Central memory CD4-positive, alpha-beta T cell (primary cell): ENCODE measurements at places on chromosomes 1 and 21.
A peak's percentile ranks its signal among the peaks of the same experiment; 100 is the strongest.

- no peak for DNase-seq
Measured at GRCh38 chr1:193431265-193431977, 245.0 kb upstream of the B3GALT2 start.

- DNase-seq = no peak
Measured at GRCh38 chr1:66624412-66625060, 90.6 kb downstream of the SGIP1 start.

DNA sequence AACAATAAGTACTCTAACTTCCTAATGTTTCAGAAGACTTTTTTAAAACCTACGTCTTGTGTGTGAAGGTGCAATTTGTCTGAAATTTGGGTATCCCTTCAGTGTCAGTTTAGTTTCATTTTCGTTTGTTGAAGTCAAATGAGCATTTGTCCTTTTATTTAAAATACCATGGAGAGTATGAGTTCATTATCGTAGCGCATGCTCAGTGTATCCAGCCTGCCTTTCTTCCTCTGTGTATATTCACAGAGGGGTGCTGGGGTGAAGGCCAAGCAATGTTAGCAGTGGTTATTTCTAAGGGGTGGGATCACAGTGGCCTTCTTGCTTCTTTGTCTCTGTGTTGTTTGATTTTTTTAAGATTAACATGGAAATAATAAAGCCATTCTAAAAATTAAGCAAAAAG is 43.2 kb downstream of the CNN3 start:
- no peak for DNase-seq

DNA sequence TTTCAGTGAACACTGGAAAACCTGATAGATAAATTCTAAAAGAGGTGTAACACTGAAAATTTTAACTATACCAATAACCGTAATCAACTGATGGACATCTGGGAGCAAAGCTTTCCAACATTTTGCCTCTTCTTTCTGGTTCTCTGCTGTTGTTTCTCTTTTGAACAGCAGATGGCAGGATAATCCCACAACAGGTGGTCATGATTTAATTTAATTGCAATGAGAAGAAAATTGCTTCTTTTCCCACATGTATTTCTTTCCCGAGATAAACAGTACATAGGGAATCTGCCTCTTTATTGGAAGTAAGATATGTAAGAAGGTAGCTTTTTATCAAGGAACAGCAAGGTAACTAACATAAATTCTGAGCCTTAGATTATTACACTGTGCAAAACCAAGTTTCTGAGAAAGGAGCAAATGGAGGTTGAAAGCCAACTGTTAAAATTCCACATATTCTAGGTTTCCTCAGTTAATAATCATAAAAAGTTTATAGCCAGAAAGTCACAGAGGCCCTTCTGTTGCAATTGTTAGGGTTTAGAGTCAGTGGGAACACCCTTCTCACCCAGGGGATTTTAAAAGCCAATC is 72.9 kb downstream of the RPS6KA1 start:
- DNase-seq = peak; percentile 58

DNA sequence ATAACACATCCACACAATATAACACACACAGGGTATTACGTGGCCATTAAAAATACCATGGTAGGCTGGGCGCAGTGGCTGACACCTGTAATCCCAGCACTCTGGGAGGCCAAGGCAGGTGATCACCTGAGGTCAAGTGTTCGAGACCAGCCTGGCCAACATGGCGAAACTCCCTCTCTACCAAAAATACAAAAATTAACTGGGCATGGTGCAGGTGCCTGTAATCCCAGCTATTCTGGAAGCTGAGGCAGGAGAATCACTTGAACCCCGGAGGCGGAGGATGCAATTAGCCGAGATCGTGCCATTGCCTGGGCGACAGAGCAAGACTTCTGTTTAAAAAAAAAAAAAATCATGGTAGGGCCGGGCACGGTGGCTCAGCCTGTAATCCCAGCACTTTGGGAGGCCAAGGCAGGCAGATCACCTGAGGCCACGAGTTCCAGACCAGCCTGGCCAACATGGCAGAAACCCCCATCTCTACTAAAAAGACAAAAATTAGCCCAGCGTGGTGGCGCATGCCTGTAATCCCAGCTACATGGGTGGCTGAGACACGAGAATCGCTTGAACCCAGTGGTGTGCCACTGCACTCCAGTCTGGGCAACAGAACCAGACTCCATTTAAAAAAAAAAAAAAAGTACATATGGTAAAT is 24.1 kb upstream of the HPDL start:
- DNase-seq = no peak

DNA sequence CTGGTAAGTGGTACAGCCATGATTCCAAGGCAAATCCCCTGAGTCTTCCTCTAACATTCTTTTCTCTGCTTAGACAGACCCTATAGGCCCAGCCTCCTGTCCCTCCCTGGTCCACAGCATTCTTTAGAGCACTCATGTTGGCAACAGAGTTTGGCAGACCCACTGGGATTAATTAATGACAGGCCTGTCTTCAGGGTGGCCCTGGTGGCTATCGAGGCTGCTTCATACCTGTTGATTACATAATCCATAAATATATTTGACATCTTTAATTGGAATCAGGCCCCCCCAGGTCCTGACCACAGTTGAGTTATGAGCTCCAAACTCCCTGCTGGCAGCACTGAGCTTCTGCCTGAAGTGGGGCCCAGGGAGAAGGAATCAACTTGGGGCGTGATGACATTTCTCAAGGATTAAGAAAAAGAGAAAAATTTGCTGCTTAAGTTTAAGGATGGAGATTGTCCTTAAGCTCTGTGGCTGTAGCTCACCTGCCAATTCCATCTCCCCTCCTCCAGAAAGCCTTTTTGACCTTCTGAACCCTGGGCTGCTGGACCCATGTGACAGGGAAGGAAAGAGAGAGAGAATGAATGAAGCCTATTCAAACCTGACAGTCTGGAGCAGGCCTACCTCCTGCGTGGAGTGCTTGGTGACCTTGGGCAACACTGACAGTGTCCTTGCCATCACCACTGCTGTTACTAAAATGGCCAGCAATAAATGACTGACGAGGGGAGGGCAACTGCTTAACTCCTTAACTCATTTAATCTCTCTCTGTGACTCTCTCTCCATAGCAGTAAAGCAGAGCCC is 156.6 kb downstream of the TRABD2B start:
- no peak for DNase-seq

- no peak for DNase-seq
Measured at GRCh38 chr1:115685029-115685705, 43.4 kb downstream of the VANGL1 start.

DNA sequence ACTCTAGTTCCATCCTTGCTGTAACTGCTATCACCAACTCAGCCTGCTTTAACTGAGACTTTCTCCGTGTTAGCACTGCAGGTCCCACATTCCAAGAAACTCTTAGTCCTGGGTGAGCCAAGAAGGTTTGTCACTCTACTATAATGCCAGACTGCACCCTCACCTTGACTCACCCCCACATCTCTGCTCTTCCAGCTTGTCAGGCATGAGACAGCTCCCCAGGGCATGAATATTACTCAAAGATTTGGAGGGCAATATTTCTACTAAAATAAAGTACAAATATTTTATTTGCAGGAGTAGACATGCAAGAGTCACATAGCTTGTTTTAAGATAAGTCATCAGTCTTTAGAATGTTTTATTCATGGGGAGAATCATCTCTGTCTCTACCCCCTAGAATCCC is 110.2 kb downstream of the MATN1 start:
- DNase-seq = no peak

- DNase-seq = no peak
Measured at GRCh38 chr1:162033428-162033827, 9.8 kb upstream of the OLFML2B start.

GRCh38 chr1:116945996-116946395 is 36.3 kb downstream of the PTGFRN start:
- DNase-seq = no peak

GRCh38 chr1:169915150-169915549 is 21.5 kb upstream of the SCYL3 start:
- DNase-seq = no peak

- no peak for DNase-seq
Measured at GRCh38 chr1:57479471-57479870, 55.6 kb upstream of the DAB1 start.
